Progenitor cell of endocrine pancreas (in vitro differentiated cells): ENCODE measurements at places on chromosomes 7 and 10. TPM values are rescaled to one million over a fixed set of nuclear protein-coding genes. Genes with fewer than 3 reads are reported as not detected.

The NODAL gene
- total RNA-seq, result not detected in 2 replicates

The ZNF511 gene
- total RNA-seq, result 54.2 and 56.8 TPM in 2 replicates

The GRM3 gene
- 0.98 and 1.4 TPM in 2 replicates for total RNA-seq

The PAX4 gene
- 23.6 and 25.1 TPM in 2 replicates for total RNA-seq

The HOXA6 gene
- 0.38 TPM in 1 of 2 replicates, not detected in the other for total RNA-seq

The PIP gene
- total RNA-seq, result not detected in 2 replicates

The C10orf90 gene
- not detected in 2 replicates for total RNA-seq

The LRIT1 gene
- not detected in 2 replicates for total RNA-seq

The GRID2IP gene
- total RNA-seq, result 2.0 and 2.5 TPM in 2 replicates

The ENTPD1 gene
- 0.29 TPM in 1 of 2 replicates, not detected in the other for total RNA-seq

The GHRHR gene
- not detected in 2 replicates for total RNA-seq

The ANKIB1 gene
- total RNA-seq, result 58.1 and 66.1 TPM in 2 replicates

The PLXDC2 gene
- 38.5 and 44.3 TPM in 2 replicates for total RNA-seq

The CYP2C19 gene
- total RNA-seq, result 0.42 TPM in 1 of 2 replicates, not detected in the other

The PIP4K2A gene
- total RNA-seq, result 22.4 and 26.7 TPM in 2 replicates

The C7orf57 gene
- not detected in 2 replicates for total RNA-seq

The RBM20 gene
- 1.5 and 2.7 TPM in 2 replicates for total RNA-seq

The SDK1 gene
- 37.6 and 39.6 TPM in 2 replicates for total RNA-seq

The AKR1C4 gene
- total RNA-seq, result 0.48 and 0.84 TPM in 2 replicates

The TRIM50 gene
- total RNA-seq, result 10.9 and 11.2 TPM in 2 replicates

The TMEM213 gene
- not detected in 2 replicates for total RNA-seq

The AFAP1L2 gene
- 0.98 and 1.8 TPM in 2 replicates for total RNA-seq

The NAT16 gene
- not detected in 2 replicates for total RNA-seq

The DGKB gene
- 0.74 and 1.0 TPM in 2 replicates for total RNA-seq

The SPDYE5 gene
- not detected in 2 replicates for total RNA-seq

The KCNH2 gene
- 6.9 and 9.4 TPM in 2 replicates for total RNA-seq

The PON1 gene
- total RNA-seq, result 0.91 and 2.3 TPM in 2 replicates

The TSPAN15 gene
- total RNA-seq, result 14.7 and 17.9 TPM in 2 replicates

The SLC18A3 gene
- 0.20 TPM in 1 of 2 replicates, not detected in the other for total RNA-seq

The GTF2IRD1 gene
- total RNA-seq, result 52.6 and 60.7 TPM in 2 replicates

The SPDYE8 gene
- total RNA-seq, result 0.22 TPM in 1 of 2 replicates, not detected in the other

The NRP1 gene
- 33.4 and 37.0 TPM in 2 replicates for total RNA-seq

The GARIN1A gene
- 5.1 and 7.4 TPM in 2 replicates for total RNA-seq

The NEBL gene
- 13.2 and 17.2 TPM in 2 replicates for total RNA-seq

The CALHM1 gene
- not detected in 2 replicates for total RNA-seq

The CLRN3 gene
- 2.7 and 3.2 TPM in 2 replicates for total RNA-seq

The ACTL6B gene
- total RNA-seq, result 4.1 and 4.2 TPM in 2 replicates

The SMARCD3 gene
- 51.1 and 52.9 TPM in 2 replicates for total RNA-seq

The HOXA11 gene
- not detected in 2 replicates for total RNA-seq

The CYP26C1 gene
- 0.26 and 0.29 TPM in 2 replicates for total RNA-seq

The CHAT gene
- 0.36 TPM in 1 of 2 replicates, not detected in the other for total RNA-seq

The PTPN20 gene
- total RNA-seq, result 0.55 TPM in 1 of 2 replicates, not detected in the other

The LRRC61 gene
- 28.1 and 28.3 TPM in 2 replicates for total RNA-seq

The PON3 gene
- total RNA-seq, result 0.14 TPM in 1 of 2 replicates, not detected in the other

The CTAGE6 gene
- total RNA-seq, result not detected in 2 replicates

The OR6B1 gene
- total RNA-seq, result not detected in 2 replicates

The CTAGE4 gene
- total RNA-seq, result 5.4 and 6.9 TPM in 2 replicates

The ADARB2 gene
- 1.3 and 1.5 TPM in 2 replicates for total RNA-seq

The CLEC5A gene
- not detected in 2 replicates for total RNA-seq

The CALN1 gene
- total RNA-seq, result 0.62 and 0.79 TPM in 2 replicates

The SSC4D gene
- 7.4 and 10.7 TPM in 2 replicates for total RNA-seq
